Dermis microvascular lymphatic vessel endothelial cell (primary cell): ENCODE measurements at places on chromosomes 11 and 22. TPM values are rescaled to one million over a fixed set of nuclear protein-coding genes. Genes with fewer than 3 reads are reported as not detected.

TMEM45B gene
- total RNA-seq: 1.9 and 2.9 TPM in 2 replicates

PRR33 gene
- not detected in 2 replicates for total RNA-seq

BATF2 gene
- 0.39 and 0.63 TPM in 2 replicates for total RNA-seq

CCDC15 gene
- total RNA-seq: 2.3 and 2.6 TPM in 2 replicates

PANX3 gene
- total RNA-seq: not detected in 2 replicates

TRIM48 gene
- not detected in 2 replicates for total RNA-seq

NTM gene
- total RNA-seq: under 0.01 TPM in 1 of 2 replicates, not detected in the other

KCNK7 gene
- total RNA-seq: under 0.01 and 0.13 TPM in 2 replicates

POU2AF3 gene
- total RNA-seq: not detected in 2 replicates

P2RY6 gene
- 0.25 and 0.26 TPM in 2 replicates for total RNA-seq

MAJIN gene
- total RNA-seq: not detected in 2 replicates

LIN7C gene
- total RNA-seq: 27.2 and 30.6 TPM in 2 replicates

OR2D2 gene
- 0.13 and 0.25 TPM in 2 replicates for total RNA-seq

IL18BP gene
- total RNA-seq: 1.5 and 1.8 TPM in 2 replicates

SCN2B gene
- not detected in 2 replicates for total RNA-seq

OR8G1 gene
- under 0.01 TPM in 1 of 2 replicates, not detected in the other for total RNA-seq

TPBGL gene
- under 0.01 and 0.13 TPM in 2 replicates for total RNA-seq

SHANK3 gene
- 7.8 and 19.7 TPM in 2 replicates for total RNA-seq

CDHR5 gene
- total RNA-seq: not detected in 2 replicates

LMO1 gene
- not detected in 2 replicates for total RNA-seq

CDC45 gene
- total RNA-seq: 8.2 and 17.2 TPM in 2 replicates

OR52I2 gene
- total RNA-seq: not detected in 2 replicates
